ENCODE measurements at places on chromosomes 2 and 18. TPM values are rescaled to one million over a fixed set of nuclear protein-coding genes. Genes with fewer than 3 reads are reported as not detected.
A peak's percentile ranks its signal among the peaks of the same experiment; 100 is the strongest.

DNA sequence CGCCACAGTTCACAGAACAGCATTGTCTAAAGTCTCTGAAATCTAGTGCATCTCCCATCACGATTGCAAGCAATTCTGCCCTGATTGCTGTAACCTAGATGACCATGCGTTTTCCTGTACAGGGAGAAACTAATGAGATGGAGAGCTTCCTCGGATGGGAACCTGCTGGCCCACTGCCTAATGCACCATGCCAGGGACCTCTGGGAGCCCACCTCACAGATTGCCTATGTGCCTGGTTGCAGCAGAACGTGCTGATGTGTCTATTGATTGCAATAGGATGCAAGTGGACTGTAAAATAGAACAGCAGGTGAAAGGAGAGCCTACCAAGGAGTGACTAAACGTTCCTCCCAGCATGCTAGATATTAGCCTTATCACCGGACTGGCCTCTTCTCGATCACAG is 141.0 kb upstream of the RAB12 start:
- no peak for DNase-seq

- peak; percentile 14 for DNase-seq
Measured at GRCh38 chr2:126534478-126534877, 121.5 kb upstream of the GYPC start.

DNA sequence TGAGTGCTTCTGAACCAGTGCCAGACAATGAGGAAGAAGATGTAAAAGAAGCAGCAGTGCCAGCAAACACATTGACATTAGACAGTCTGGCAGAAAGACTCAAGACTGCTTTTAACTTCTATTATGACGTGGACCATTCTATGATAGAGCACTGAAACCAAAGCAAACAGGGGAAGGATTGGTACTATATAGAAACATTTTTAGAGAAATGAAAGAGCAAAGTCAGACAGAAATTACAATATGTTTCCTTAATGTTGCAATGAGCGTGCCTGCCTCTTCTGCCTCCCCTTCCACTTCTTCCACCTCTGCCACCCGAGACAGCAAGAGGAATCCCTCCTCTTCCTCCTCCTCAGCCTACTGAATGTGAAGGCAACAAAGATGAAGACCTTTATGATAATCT is 39.7 kb downstream of the DHX57 start:
- DNase-seq, result no peak

GRP gene
- total RNA-seq, result not detected

DNA sequence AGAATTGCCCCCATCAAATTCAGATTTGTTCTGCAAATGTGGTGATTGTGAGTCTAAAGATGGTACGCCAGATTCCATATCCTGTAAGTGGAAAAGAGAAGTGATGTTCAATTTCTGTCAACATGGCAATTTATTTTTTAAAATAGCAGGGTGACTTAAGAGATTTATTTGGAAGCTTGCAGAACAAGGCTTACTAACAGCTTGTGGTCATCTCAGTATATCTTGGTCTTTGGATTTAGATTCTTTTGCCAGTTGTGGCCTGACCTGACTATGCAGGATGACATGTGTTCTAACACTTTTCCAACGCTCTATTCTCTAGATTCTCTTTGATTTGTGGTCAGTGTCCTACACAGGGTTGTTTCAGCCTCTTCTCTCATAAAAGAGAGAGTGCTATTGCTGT is 74.4 kb downstream of the MAP3K20 start:
- no peak for DNase-seq

DNA sequence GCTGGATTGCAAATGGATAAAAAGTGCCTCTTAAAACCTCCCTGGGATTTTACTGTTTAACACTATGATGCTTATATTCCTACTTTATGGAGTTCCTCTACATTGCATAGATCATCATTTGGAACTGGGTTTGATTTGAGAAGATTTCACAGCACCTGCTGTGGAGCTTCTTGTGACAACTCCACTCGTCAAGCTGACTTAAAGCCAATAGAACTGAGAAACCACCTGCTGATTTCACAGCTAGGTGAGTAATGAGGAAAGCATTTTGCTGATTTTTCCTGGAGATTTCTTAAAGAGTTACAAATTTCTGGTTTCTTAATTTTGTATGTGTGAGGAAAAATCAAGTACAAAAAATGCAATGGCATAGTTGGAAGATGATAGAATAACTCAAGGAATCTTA is 739.1 kb upstream of the LRRTM1 start:
- no peak for DNase-seq

DNA sequence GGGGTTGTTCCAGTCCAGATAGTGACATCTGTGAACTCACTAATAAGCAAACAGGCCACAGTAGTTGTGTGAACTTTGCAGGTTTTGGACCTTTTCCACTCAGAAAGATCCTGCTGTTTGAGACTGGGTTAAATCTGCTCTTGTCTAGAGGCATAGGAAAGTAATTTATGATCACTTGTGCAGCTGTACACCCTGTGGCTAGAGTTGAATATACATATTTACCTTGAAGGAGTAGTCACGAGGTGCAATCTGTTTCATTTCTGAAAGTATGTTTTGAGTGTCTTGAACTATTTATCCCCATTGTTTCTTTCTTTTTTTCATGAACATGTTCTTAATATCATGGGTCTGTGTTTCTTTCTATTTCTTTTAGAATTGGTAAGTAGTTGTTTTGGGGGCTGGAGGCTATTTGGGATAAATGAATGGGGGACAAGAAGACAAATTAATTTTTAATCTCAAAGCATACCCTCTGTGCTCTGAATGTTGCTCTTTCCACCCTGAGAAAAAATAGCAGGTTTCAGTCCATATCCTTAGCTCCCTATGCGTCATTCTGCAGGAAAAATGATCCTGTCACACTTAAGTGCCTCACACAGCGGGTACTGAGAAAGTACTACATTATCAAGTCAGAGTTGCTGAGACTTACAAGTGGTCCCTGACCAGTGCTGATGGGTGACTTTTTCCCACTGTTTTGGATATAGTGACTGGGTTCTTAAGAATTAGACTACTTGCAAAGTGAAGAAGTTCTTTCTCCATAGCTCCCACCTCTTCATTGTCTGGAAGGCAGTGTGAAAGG is 28.2 kb downstream of the DCC start:
- DNase-seq, result no peak

DNA sequence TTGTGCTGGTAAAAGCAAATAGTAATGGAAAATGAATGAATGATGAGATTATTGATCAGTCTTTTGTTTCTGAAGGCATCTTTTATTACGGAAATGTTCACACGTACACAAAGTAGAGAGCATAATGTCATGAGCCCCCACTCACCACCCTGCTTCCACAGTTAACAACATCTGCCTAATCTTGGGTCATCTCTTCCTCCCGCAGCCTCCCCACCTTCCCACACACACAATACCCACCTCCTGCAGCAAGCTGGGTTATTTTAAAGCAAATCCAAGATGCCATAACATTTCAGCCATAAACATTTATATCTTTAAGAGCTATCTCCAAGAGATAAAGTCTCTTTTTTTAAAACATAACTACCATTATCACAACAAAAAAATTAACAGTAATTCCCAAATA is 36.3 kb downstream of the CYP27C1 start:
- no peak for DNase-seq

- DNase-seq, result no peak
Measured at GRCh38 chr2:174675615-174676014, 78.0 kb upstream of the WIPF1 start.

GRCh38 chr18:57586251-57587049 is at the start of gene FECH:
FECH (minus strand) TSS chr18:57586702; CDS start chr18:57586620, 82 bp downstream.
- DNase-seq, result peak; percentile 77

DNA sequence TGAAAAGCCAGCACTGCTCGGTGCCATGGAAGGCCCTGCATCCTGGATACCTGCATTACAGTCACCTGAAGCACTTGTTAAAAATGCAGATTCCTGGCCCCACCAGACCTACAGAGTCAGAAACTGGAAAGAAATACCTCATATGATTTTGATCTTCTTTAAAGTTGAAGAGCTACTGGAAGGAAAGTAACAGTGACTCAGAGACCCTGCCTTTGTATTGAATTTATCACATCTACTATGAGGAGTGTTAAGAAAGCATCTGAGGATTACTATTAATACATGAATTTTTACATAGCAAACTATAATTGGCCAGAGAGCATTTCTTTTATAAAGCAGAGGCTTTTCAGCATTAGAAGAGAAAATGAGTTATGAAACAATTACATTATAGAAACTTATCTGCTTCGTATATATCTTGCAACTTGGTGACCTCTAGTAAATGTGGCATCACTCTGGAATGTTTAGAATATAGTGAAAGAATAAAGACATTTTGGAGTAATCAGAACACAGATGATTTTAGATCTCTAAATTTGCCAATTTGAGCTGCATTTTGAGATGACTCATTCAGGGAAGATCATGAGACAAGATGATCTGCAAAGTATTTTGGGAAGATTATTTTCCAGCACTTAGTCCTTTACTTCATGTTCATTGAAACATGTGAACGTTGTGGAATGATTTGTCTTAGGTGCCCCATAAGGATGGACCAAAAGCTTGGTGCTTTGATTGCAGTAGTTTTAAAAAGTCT is 12.2 kb downstream of the PTPRM start:
- no peak for DNase-seq

LIPG gene
- not detected for total RNA-seq

DNA sequence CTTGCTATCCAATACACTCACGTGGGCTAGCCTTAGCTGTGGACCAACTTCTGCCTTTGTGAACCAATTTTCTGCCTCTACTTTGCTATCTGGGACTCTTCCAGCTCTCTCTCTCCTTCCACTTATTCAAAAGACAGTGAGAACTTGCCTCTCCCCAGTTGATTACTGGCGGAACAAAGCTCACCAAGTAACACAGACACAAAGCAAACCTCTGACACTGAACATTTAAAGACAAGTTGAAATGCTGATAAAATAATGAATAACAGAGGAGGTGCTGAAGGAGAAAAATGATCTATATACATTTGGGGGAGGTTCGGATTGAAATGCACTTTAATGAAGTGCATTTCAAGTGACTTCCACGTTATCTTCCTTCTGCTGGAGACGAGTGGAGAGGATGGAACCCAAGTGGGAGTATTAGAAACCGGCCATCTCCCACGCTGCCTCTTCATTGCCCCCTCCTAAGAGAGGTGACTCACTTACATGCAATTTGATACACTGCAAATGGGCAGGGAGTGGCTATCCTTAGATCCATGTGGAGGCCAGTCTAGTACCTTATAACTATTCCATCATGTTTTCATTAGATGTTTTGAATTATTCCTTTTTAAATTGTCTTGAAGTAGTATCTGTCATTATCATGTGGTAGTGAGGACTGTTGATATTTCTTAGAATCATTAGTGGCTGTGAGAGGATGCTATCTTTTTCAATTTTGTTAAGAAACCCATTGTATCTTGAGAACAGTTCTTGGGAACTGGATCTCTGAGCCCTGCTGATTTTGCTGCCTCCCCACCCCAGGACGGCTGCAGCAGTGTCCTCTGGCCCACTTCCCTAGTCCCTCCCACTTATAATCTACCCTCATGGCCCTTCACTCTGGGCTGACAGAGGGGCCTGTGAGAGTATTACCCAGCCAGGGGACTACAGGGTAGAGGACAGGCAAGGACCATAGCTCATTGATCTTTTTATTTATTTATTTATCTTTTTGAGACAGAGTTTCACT is 6.0 kb upstream of the GLI2 start:
- DNase-seq, result no peak

DNA sequence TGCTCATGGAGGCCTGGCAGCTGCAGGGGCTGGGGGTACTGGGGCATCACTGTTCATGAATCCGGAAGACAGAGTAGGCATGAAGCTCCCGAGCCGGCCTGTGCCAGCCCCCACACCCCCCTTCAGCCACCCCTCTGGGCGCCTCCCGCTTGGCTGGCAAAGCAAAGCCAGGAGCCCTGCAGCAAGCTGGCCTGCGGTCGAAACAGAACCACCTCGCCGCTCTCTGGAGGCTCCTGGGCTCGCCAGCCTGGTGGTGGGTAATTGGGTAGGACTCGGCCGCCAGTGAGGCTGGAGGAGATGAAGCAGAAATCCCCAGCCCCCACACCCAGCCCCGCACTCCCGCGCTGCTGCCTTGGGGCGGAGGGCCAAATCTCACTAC is 70.9 kb upstream of the GPC1 start:
- DNase-seq, result no peak

- DNase-seq, result no peak
Measured at GRCh38 chr2:29323961-29324360, 208.7 kb downstream of the CLIP4 start.

LIMS3 gene
- 1.3 TPM for total RNA-seq

DNA sequence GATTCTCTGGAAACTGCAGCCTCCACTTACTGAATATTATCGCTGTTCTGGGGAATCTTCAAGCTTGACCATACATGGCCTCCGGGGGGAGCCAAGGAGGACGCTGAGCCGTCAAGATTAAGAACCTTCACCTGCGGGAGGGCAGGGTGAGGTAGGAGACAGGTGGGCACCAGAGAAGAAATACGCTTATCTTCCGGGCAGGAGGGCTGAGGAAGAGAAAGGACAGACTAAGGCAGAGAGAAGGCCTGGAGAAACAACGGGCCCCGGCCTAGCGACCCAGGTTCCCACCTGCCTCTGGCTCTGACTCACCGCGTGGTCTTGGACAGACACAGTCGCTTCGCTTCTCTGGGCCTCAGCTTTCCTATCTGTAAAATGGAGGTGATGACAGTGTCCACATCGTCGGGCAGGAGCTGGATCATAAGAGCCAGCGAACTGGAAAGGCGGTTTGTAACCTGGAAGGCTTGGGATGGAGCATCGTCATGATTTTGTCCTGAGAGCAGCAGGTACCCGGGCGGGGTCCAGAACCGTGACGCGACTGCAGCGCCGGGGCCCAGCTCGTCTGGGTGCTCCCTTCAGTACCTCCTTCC is 659 bp downstream of the ZNF142 start:
- DNase-seq, result peak; percentile 47

GRCh38 chr2:47270421-47270820 is 115.3 kb upstream of the STPG4 start:
- DNase-seq, result no peak

DNA sequence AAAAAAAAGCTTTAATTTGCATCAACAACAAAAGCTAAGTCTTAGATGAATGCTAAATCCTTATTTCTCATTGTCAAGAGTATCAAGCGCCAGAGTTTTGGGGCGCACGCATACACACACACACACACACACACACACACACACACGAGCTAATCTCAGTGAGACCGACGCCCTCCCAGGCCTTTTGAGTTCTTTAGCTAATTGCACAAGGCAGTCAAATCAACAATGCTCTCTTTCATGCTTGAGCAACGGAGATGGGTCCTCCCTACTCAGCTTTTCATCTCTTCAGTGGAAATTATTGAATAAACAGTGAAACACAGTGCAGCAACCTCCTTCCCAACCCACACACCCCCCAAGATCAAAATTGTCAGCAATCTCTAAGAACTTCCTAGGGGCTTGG is 19.2 kb downstream of the GKN1 start:
- DNase-seq, result no peak

DNA sequence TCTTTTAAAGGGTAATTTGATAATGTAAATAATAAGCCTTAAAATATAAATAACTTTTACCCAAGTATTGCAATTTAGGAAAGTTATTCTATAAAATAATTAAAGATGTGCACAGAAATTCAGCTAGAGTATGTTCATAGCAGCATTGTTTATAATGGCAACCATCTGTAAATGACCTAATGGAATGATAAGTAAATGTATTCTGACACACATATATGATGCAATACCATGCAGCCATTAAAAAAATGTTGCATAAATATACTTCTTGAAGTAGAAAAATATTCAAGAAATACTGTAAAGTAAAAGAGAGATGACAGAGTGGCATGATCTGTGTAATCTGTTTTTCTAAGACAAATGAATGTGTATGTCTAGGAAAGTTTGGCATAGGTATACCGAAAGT is 545.7 kb downstream of the ZEB2 start:
- no peak for DNase-seq

CCDC68 gene
- total RNA-seq, result not detected

- no peak for DNase-seq
Measured at GRCh38 chr2:146677280-146677679, 1167.5 kb upstream of the ACVR2A start.
